ENCODE measurements at places on chromosomes 11 and 22.

GRCh38 chr11:8809241-8809938, 101.6 kb upstream of the AKIP1 start:
- DNase-seq: no peak

DNA sequence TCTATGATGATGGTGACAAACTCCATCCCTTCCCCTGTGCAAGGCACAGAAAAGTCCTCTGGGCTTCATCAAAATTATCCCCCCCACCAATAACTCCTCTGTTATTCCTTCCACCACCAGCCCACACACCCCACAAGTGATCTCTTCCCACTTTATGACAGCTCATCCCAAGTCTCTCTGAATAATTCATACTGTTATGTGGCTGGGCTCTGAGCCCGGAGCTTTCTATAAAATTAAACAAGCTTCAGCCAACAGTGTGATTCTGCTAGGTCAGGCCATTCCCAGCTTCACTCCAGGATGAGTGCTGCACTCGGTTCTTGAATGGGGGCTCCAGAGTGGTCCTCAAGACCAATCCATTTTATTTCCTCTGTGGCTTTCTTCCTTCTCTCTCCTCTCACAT, 83.0 kb downstream of the INSC start:
- DNase-seq: no peak

DNA sequence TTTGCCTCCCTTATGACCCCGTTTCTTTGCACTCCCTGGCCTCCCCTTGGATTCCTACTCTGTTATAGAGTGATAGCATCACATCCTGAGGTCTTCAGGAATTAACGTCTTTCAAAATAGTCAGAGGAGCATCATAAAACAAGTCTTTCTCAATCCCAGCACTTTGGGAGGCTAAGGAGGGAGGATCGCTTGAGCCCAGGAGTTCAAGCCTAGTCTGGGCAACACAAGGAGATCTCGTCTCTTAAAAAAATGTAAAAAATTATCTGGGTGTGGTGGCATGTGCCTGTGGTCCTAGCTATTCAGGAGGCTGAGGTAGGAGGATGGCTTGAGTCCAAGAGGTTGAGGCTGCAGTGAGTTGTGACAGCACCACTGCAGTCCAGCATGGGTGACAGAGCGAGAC, 68.7 kb upstream of the AMPD3 start:
- DNase-seq: no peak

DNA sequence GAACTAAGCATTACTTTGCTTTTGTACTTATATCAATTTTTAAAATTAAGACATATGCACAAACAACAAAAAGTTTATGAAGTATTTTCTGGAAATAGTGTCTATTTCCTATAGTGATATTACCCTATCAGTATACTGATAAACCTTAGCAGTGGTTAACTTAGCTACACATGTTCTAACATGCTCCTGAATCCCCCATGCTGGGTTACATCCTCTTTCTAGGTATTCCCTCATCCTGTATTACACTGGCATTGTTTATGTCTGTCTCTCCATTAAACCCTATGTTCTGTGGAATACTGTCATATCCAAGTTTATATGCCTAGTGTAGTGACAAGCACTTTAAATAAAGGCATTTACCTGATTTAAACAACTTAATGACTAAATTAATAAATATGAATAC, 1.8 kb upstream of the FAR1 start:
- no peak for DNase-seq

GRCh38 chr11:762421-763072, 14.7 kb downstream of the GATD1 start:
- DNase-seq: peak; percentile 76

GRCh38 chr22:17159504-17159951, 451 bp upstream of the HDHD5 start:
- DNase-seq: peak; percentile 56

DNA sequence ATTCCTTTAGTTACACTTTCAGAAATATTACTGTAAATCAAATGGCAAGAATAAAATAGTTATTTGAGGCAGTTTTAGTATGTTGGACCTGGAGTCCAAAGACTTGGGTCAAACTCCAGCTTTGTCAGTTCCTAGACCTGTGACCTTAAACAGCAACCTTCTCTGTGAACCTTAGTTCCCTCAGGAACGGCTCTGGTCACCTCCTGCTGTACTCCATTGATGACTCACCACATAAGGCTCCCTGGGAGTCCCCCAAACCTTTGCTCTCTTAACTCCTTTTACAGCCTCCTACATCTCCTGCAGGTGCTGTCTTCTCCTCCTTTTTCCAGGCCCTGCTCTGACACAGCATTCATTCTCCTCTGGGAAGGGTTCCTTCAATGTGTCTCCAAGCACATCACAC, 29.1 kb downstream of the LIMK2 start:
- DNase-seq: no peak

DNA sequence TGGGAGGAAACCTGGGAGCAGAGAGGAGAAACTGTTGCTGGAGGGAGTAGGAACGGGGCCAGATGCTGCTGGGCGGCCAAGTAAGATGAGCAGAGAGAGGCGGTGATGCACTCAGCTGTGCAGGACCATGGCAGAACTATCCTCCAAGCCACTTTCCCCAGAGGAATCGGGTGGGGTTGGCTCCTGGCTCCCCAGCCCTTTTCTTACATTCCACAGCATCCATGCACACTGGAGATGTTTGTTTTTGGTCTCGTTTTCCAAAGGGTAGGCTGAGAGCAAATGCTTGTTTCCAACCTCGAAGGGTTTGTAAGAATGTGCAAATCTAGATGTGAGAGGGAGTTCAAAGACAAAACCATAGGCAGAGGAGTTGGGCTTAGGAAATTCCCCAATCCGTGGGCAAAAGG, 73.2 kb downstream of the DBX1 start:
- no peak for DNase-seq
